Activated naive CD8-positive, alpha-beta T cell treated with anti-CD3 and anti-CD28 coated beads, Interleukin-2, amount 10 ng/mL, durations not matched to agents 7 days and 5 days (primary cell): ENCODE measurements at places on chromosomes 7 and 10.

GRCh38 chr10:80104066-80104926 lies 25.8 kb downstream of the TMEM254 start:
- no peak for DNase-seq

DNA sequence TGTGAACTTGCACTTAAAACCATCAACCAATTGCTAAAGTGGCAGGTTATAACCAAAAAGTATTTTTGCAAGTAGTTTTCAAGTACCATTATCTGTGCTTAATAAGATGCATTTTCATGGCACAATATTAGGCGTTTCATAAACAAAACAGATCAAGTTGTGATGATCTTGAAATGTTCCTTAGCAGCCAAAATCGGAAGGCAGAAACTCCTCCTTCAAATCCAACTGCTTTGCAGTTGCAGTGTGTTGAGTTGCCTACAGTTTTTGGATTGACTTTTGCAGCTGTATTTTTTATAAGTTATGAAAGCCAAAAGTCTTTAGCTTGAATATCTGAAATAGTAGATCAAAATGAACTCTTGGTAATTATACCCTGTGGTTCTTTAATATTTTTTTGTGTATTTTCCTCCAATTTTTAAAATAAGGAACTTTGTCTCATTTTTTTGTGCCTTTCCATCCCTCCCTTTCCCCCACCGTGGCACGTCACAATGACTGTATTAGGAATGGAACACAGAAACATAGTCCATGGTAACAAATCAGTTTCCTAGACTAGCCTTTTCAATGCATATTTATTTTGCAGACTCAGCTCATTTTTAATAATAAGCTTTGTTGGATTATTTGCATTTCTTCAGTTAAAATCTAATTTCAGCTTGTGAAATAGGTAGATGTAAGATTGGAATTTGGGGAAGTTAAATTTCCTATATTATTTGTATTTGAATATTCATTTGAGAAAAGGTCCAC lies 80.8 kb downstream of the ADD3 start:
- no peak for DNase-seq

GRCh38 chr10:29412485-29412884 lies 123.6 kb downstream of the LYZL1 start:
- no peak for DNase-seq

GRCh38 chr10:2358586-2358985 lies 621.3 kb upstream of the ADARB2 start:
- DNase-seq, result no peak

- DNase-seq, result no peak
These were observed 606 bp upstream of the LAMB1 start for GRCh38 chr7:108003599-108003935.

- DNase-seq, result no peak
These were observed 23.8 kb downstream of the CPED1 start for GRCh38 chr7:121012170-121012874.

- peak; percentile 48 for DNase-seq
These were observed 36.1 kb downstream of the UBTD1 start for GRCh38 chr10:97534746-97535367.

DNA sequence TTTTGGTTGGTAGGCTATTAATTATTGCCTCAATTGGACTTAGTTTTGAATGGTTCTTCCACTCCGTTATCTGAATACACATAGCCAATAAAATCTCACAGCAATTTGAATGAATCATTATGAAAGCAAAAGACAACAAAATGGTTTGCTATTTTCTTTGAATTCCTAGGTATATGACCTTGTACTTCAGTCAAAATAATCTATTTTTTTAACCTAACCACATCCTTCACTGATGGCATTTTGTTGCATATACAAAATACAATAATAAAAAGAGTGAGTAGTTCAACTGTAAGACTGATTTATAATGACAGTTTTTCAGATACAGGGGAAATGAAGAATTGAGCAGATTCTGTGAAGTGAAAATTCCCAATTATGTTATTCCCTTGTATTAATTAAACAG lies 433.1 kb downstream of the HTR7 start:
- DNase-seq, result no peak

DNA sequence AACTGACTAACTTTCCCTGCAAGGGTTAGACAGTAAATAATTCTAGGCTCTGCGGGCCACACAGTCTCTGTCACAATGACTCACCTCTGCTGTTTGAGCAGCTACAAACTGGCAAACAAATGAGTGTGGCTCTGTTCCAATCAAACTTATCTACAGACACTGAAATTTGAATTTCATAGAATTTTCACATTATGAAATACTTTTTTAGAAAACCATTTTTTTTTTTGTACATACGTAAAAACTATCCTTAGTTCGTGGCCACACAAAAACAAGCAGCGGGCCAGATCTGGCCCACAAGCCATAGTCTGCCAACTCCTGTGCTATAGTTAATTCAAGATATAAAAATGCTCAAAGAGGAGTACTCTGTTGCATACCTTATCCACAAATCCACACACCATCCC lies 32.6 kb downstream of the PIP4K2A start:
- DNase-seq, result no peak

- no peak for DNase-seq
These were observed 4.1 kb downstream of the MMS19 start for GRCh38 chr10:97494151-97494550.

GRCh38 chr10:19290770-19291169 lies 242.2 kb downstream of the MALRD1 start:
- no peak for DNase-seq

DNA sequence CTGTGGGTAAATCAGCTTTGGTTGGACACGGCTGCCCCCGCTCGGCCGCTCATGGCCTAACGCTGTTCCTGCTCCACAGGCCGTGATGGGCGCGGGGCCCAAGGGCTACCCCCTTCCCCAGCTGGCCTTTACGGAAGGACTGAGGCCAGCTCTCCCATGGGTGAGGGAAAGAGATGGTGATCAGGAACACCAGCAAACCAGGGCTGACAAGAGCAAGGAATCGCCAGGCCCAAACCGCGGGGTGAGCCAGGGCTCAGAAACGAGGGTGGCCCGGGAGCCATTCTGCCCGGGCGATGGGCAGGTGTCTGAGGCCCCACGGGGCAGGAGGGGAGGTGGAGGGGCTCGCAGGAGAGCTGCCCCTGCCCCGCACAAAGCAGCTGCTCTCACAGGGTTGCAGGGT lies 26.6 kb downstream of the GPER1 start:
- DNase-seq, result no peak

GRCh38 chr7:84060760-84061261 lies 133.8 kb downstream of the SEMA3A start:
- DNase-seq, result no peak

- no peak for DNase-seq
These were observed 315.8 kb upstream of the ZNF32 start for GRCh38 chr10:43964486-43964885.

GRCh38 chr7:23277359-23277989 lies 21.7 kb upstream of the MALSU1 start:
- DNase-seq, result no peak

DNA sequence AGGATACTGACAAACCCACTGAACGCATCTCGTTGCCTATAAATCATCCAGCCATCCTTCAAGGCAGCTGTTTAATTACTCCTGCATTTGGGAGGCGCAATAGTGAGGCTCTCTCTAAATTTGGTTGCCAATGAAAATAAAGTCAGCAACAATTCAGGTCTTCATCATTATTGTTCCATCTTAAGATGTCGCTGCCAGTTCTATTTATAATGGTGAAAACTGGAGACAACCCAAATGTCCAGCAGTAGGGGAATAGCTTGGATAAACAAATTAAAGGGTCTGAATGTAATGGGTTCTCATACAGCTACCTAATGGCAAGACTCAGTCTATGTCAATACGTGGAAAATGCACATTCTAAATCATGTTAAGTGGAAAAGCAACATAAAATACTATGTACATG lies 120.1 kb upstream of the PLXNA4 start:
- no peak for DNase-seq

GRCh38 chr7:2487586-2488271 lies 11.5 kb upstream of the GRIFIN start:
- DNase-seq, result no peak

DNA sequence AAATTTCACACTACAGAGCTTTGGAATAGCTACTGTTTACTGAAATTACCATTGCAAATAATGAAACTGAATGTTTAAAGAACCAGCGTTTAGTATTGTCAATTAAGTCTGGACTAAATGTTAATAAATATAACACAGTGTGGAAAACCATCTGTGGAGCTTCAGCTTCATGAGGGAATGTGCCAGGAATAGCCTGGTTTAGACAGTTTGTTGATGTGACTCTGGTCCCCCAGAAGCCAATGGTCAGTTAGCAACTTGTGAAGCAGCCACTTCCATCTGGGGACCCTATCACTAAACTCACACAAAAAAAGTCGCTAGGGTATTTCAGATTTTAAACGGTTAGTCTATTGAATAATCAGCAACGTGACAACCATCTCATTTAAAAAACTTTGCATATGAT lies 207.8 kb downstream of the RAMP3 start:
- no peak for DNase-seq

DNA sequence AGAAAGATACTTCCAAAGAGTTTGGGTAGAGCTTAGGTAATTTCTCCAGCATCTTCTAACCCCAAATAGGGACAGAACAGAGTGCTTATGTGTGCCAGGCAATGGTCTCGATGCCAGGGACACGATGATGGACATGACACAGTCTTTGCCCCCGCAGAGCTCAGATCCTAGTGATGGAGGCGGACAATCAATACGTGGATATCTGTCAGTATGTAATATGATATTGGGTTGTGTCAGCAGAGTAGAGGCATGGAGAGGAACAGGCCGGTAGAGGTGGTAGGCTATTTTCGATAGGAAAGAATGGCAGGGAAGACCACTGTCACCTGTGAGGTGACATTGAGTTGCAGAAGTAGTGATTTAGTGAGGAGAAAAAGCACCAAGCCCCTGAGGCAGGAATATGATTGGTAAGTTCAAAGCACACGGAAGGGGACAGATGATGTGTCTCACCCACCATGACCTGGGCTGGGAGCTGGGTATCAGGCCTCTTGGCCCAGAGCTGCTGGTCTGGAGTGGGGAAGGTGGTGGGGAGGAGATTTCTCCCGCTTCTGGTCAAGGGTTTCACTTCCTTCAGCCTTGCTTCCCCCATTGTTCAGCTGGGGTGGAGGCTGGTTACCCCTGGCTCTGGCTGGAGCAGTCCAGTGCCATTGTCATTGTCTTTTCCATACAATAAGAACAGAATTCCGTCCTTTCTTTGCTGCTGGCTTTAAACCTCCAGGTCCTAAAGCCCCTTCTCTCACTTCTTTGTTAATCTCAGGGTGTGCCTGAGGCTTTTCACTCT lies 36.0 kb upstream of the SRGN start:
- no peak for DNase-seq

- no peak for DNase-seq
These were observed 60.3 kb upstream of the ABLIM1 start for GRCh38 chr10:114718374-114718773.

DNA sequence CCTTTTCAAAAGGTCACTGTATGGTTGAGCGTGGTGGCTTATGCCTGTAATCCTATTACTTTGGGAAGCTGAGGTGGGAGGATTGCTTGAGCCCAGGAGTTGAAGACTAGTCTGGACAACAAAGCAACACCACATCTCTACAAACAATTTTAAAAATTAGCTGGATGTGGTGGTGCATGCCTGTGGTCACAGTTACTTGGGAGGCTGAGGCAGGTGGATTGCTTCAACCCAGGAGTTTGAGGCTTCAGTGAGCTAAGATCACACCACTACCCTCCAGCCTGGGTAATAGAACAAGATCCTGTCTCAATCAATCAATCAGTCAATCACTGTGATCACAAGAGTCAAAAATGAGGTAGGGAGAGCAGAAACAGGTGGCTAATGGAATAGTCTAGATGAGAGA lies 97.0 kb downstream of the SUGCT start:
- no peak for DNase-seq

DNA sequence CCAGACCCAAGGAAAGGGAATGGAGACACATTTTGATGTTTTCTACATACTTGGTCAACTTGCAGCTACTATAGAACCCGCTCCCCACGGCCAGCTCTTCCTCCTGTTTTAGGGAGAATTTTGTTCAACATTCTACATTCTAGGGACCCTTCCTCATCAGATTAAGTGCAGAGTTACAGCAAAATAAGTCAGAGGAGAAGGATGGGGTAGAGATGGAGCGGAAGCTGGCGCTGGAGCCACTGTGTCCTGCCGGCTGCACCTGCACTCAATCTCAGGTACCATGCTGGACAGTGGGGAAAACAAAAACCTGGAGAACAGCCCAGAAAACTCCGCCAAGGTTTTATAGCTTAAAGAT lies 79.4 kb upstream of the EN2 start:
- DNase-seq, result no peak

GRCh38 chr7:121475806-121476205 lies 79.7 kb upstream of the FAM3C start:
- DNase-seq, result no peak

GRCh38 chr7:11005202-11005601 lies 31.5 kb downstream of the PHF14 start:
- no peak for DNase-seq

- peak; percentile 68 for DNase-seq
These were observed 378 bp downstream of the PIK3AP1 start for GRCh38 chr10:96719850-96720421.

- no peak for DNase-seq
These were observed 354.3 kb downstream of the CALN1 start for GRCh38 chr7:72057796-72058195.

DNA sequence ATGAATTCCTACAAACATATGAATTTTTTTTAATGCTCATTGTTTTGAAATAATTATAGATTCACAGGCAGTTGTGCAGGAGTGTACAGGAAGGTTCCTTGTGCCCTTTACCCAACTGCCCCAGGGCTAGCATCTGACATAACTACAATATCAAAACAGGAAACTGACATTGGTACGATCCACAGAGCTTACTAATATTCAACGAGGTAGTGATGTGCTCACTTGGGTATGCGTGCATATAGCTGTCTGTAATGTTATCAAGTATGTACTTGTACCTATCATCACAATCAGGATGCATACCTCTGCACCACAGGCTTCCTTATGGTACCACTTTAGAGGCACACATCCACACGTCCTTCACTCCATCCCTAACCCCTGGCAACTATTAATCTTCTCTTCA lies 68.3 kb downstream of the BMS1 start:
- no peak for DNase-seq
